ENCODE measurements at places on chromosomes 2 and 18. TPM values are rescaled to one million over a fixed set of nuclear protein-coding genes. Genes with fewer than 3 reads are reported as not detected.

DNA sequence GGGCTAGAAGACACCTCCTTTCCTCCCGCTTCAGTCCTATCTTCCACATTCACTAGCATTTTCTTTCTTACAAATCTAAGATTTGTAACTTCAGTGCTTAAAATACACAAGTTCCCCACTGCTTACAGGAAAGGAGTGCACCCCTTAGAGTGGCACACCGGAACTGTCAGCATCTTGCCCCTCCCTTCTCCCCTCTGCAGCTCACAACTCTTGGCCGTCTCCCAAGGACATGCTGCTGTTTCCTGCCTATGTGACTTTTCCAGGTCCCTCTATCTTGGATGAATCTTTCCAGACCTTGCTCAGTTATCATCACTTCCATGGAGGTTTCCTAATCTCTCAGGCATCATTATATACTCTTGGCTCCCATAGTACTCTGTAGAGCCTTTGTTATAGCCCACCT, 334.8 kb downstream of the CELF4 start:
- H3K27ac ChIP-seq: no peak overlapping the region
- H3K4me1 ChIP-seq: no peaks in the 10 kb centered on the region
- H3K27me3 ChIP-seq: no peaks in the 10 kb centered on the region
- no peaks in the 10 kb centered on the region for H3K36me3 ChIP-seq
- no peak overlapping the region for H3K4me3 ChIP-seq

The MYCN gene
- 5.3 TPM for total RNA-seq

DNA sequence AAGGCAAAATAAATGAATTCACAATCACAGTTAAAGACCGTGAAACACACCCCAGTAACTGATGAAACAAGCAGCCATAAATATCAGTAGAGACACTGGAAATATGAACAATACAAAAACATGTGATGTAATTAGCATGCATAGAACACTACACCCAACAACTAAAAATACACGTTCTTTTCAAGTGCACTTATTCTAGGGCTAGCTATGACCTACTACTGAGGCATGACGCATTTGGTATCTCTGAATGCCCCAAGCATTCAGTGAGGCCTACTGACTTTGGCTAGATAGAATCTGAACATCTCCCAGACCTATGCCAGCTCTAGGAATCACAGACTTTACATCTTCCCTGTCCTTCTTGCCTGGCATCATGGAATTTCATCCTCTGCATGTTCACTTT, 450.0 kb upstream of the ID2 start:
- peaks cover 6% of the 10 kb centered on the region for H3K4me1 ChIP-seq
- H3K4me3 ChIP-seq: no peak overlapping the region
- H3K27me3 ChIP-seq: no peaks in the 10 kb centered on the region
- H3K27ac ChIP-seq: no peak overlapping the region
- no peaks in the 10 kb centered on the region for H3K36me3 ChIP-seq

- no peak for DNase-seq
- H3K27ac ChIP-seq: no peak overlapping the region
- no peaks in the 10 kb centered on the region for H3K27me3 ChIP-seq
- H3K4me3 ChIP-seq: no peak overlapping the region
- no peaks in the 10 kb centered on the region for H3K4me1 ChIP-seq
- H3K36me3 ChIP-seq: no peaks in the 10 kb centered on the region
These were observed 10.3 kb upstream of the FZD7 start for GRCh38 chr2:202023198-202023903.

DNA sequence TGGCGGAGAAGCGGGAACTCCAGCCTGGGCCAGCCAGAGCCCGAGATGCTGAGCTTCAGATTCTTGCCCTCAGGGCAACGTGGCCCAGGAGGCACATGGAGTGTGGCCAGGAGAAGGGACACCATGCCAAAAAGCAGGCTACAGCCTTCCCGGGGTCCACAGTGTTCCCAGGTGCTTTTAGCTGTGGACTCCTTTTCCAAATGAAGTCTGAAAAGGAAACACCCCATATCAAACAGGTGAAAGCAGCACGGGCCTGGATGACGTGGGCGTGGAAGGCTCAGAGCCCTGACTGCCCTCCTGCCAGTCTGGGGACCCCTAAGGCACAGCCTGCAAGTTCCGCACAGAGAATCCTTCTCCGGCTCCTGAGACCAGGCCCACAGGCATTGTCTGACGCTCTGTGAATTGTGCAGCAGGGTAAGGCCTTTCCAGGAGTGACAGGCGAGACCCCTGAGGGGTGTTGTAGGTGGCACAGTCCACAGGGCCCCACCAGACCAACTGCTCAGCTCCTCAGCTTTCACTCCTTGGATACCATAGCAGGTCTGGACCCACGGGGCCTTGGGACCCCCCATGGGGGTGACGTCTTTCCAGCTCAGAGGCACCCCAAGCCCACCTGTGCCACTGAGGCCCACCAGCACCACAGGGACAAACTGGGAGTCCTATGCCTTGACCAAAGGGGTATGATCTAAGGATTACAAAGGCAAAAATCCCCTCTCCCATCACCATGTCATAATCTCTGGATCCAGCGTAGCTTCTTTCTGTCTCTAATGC, 69.6 kb upstream of the RAB6C start:
- DNase-seq: no peak
- H3K27me3 ChIP-seq: no peaks in the 10 kb centered on the region
- no peaks in the 10 kb centered on the region for H3K36me3 ChIP-seq
- no peaks in the 10 kb centered on the region for H3K4me1 ChIP-seq

DNA sequence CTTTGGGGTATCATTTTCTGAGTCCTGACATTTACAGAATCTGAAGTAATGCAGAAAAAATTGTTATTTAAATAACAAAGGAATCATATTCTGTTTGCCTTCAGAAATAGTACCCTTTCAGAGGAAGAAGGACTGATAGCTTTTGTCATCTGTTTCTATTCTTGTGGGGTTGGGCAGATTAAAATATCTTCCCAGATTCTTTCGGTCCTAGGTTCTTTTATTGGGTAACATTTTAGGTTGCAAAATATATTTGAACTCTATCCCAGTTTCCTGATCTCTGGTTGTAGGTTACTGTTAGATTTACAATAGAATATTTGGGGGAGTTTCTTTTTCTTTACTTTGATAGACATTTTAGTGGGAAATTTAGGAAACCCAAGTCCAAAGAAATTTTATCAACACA, 550.5 kb downstream of the SPAG16 start:
- H3K36me3 ChIP-seq: no peaks in the 10 kb centered on the region
- H3K4me1 ChIP-seq: no peaks in the 10 kb centered on the region
- no peak overlapping the region for H3K27ac ChIP-seq
- H3K4me3 ChIP-seq: no peak overlapping the region
- DNase-seq: no peak

The ANKRD30BL gene
- total RNA-seq: not detected

The IL37 gene
- total RNA-seq: not detected

The TRIB2 gene
- 226 TPM for total RNA-seq
